K562 (cell line): ENCODE measurements at places on chromosomes 3 and 15. TPM values are rescaled to one million over a fixed set of nuclear protein-coding genes. Genes with fewer than 3 reads are reported as not detected.

Gene ILDR1
- not detected in 2 replicates for polyA plus RNA-seq

Gene HGD
- 0.09 TPM in 1 of 2 replicates, not detected in the other for polyA plus RNA-seq

Gene ST8SIA2
- polyA plus RNA-seq = not detected in 2 replicates

Gene CIDEC
- not detected in 2 replicates for polyA plus RNA-seq

DNA sequence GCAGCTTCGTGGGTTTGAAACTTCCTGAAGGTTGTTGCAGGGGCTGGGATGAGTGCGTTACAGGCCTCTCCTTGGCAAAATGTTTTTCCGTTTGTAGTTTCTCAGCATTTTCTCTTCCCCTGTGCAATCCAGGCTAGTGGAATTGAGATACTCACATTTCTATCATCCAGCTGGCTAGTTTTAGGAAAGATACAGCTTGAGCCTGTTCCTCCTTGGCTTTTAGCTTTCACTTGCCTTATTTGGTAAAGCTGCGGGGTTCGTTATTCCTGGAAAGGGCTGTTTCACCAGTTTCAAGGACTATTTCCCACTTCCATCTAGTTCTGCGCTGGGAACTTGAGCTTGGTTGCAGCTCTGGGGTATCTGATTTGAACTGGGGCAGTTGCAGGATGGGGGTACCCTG, 90.3 kb downstream of the ITPR1 start:
- DNase-seq = no peak
- H3K4me1 ChIP-seq = peaks cover 8% of the 10 kb centered on the region; the same call in 1 of the 2 replicates
- no peak overlapping the region for H3K27ac ChIP-seq
- no peaks in the 10 kb centered on the region; the same call in 2 of the 3 replicates for H3K27me3 ChIP-seq

GRCh38 chr15:84151205-84151931, 84.2 kb upstream of the GOLGA6L4 start:
- no peaks in the 10 kb centered on the region for H3K4me1 ChIP-seq
- H3K36me3 ChIP-seq = no peaks in the 10 kb centered on the region
- no peak overlapping the region for H3K27ac ChIP-seq
- H3K27me3 ChIP-seq = no peaks in the 10 kb centered on the region

- H3K27ac ChIP-seq = no peak overlapping the region
- no peaks in the 10 kb centered on the region for H3K4me1 ChIP-seq
- no peak overlapping the region for H3K4me3 ChIP-seq
- H3K36me3 ChIP-seq = no peaks in the 10 kb centered on the region
Measured at GRCh38 chr3:186307594-186308221, 54.3 kb downstream of the DGKG start.

GRCh38 chr3:103210583-103210982, 775.8 kb downstream of the ZPLD1 start:
- no peak for DNase-seq
- H3K27ac ChIP-seq = no peak overlapping the region

DNA sequence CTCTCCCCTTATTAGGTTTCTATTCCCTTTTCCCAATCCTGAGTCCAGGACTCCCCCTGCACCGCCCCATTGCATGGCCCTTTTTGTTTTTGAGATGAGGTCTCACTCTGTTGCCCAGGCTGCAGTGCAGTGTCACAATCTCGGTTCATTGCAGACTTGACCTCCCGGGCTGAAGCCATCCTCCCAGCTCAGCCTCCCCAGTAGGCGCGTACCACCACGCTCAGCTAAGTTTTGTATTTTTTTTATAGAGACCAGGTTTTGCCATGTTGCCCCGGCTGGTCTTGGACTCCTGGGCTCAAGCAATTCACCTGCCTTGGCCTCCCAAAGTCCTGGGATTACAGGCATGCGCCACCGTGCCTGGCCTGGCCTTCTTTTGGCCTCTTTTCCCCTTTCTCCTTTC, 29.3 kb downstream of the PDIA5 start:
- H3K36me3 ChIP-seq = peaks cover 71% of the 10 kb centered on the region; the same call in 2 of the 3 replicates
- no peaks in the 10 kb centered on the region for H3K27me3 ChIP-seq
- no peak overlapping the region for H3K27ac ChIP-seq

GRCh38 chr3:184691397-184692231, 20.2 kb downstream of the MAGEF1 start:
- no peak for DNase-seq
- H3K4me1 ChIP-seq = no peaks in the 10 kb centered on the region; the same call in 1 of the 3 replicates
- no peaks in the 10 kb centered on the region for H3K36me3 ChIP-seq
- H3K27me3 ChIP-seq = peaks cover 92% of the 10 kb centered on the region

Gene DUOX2
- 0.01 and 0.05 TPM in 2 replicates for polyA plus RNA-seq

- H3K36me3 ChIP-seq = no peaks in the 10 kb centered on the region
- DNase-seq = no peak
- no peak overlapping the region for H3K27ac ChIP-seq
- no peaks in the 10 kb centered on the region for H3K27me3 ChIP-seq
- H3K4me1 ChIP-seq = no peaks in the 10 kb centered on the region
Measured at GRCh38 chr3:85726241-85726640, 767.5 kb downstream of the CADM2 start.

DNA sequence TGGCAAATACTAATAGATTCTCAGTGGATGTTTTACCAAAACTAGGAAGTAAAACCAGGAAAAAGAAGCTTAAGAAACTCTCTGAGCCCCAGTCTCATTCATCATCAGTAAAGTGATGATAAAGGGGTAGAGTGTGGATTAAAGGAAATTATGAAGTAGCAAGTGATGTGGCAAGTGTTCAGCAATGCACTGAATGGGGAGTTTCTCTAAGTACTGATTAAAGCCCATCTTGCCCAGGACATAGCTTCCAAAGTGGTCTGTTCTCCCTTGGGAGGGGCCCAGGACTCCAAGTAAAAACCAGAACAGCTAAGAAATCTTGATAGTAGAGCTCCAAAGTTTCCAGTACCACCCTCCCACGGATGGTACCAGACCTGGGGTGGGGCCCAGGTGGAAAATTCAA, 137.3 kb downstream of the WNT5A start:
- H3K36me3 ChIP-seq = no peaks in the 10 kb centered on the region
- DNase-seq = no peak
- H3K4me3 ChIP-seq = no peak overlapping the region
- H3K27ac ChIP-seq = no peak overlapping the region

Gene DNASE1L3
- not detected in 2 replicates for polyA plus RNA-seq

Gene TRIM71
- polyA plus RNA-seq = not detected in 2 replicates

GRCh38 chr3:16913264-16913580, 28.5 kb downstream of the PLCL2 start:
- no peaks in the 10 kb centered on the region; the same call in 1 of the 2 replicates for H3K4me1 ChIP-seq
- no peaks in the 10 kb centered on the region; the same call in 1 of the 2 replicates for H3K27me3 ChIP-seq
- no peak for DNase-seq
- H3K4me3 ChIP-seq = no peak overlapping the region
- no peak overlapping the region for H3K27ac ChIP-seq

DNA sequence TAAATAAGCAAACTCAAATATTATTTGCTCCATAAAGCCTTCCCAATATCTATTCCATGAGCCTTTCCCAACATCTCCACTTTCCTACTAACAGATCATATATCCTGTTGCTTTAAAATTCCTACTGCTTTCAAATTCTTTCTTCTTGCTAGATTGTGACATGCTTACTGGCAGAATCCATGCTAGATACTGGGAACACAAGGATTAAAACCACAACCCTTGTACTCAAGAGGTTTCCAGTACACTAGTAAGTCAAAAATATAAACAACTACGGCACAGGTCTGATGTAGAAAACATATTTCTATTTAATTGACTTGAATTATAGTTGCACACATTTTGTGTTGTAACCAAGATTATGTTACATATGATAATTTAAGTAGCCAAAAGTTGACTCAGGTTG, 275.0 kb downstream of the ZBTB20 start:
- no peaks in the 10 kb centered on the region for H3K27me3 ChIP-seq
- H3K27ac ChIP-seq = no peak overlapping the region
- no peak overlapping the region for H3K4me3 ChIP-seq

DNA sequence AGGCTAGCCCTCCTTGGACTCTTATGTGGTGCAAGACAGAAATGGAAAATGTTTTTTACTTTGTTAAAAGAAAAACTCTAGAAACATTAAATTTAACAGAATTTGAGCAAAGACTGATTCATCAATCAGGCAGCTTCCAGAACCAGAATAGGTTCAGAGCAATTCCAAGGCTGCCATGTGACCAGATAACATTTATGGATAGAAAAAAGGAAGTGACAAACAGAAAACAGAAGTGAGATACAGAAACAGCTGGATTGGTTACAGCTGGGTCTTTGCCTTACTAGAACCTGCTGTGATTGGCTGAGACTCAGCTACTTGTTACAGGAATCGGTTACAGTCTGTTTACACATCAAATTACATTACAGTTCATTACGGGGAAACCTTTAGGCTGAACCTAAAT, 22.5 kb upstream of the OTOL1 start:
- H3K4me1 ChIP-seq = no peaks in the 10 kb centered on the region
- no peak overlapping the region for H3K4me3 ChIP-seq
- no peaks in the 10 kb centered on the region for H3K36me3 ChIP-seq
- H3K27ac ChIP-seq = no peak overlapping the region

Gene NGLY1
- 73.5 and 81.6 TPM in 2 replicates for polyA plus RNA-seq

DNA sequence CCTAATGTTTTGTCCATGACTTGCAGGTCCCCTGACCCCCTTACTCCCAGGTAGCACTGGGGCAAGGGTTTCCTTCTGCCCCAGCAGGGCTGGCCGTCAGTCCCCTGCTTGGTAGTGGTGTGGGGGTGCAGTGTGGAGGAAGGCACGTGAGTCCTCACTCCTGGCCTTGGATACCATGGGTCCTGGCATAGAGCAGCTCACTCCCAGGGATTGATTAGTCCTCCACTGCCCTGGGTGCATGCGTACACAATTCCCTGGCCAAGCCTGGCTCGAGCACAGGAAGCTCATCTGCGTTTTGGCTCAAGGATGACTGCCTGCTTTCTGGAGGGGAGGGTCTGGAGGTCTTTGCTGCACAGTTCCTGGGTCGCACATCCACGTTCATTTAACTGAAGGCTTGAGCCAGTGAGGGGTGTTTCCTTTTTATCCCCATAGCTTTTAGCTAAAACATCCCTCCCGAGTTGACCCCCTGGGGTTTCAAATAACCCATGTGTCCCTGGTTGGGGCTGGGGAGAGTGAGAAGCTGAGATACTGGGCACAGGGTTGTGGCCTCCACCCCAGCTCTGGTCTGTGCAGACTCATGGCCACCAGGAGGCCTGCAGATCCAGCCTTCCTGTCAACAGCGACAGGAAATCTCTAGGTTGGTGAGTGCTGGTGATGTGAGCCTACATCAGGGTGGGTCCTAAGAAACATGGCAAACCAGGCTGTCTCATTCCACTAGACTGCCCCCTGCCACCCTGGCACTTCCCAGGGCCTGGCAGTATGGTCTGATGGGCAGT, 11.5 kb downstream of the HEMK1 start:
- peaks cover 13% of the 10 kb centered on the region for H3K4me1 ChIP-seq
- no peak overlapping the region for H3K4me3 ChIP-seq
- no peak overlapping the region for H3K27ac ChIP-seq
- H3K27me3 ChIP-seq = no peaks in the 10 kb centered on the region
- H3K36me3 ChIP-seq = peaks cover 59% of the 10 kb centered on the region; the same call in 2 of the 3 replicates
- no peak for DNase-seq

DNA sequence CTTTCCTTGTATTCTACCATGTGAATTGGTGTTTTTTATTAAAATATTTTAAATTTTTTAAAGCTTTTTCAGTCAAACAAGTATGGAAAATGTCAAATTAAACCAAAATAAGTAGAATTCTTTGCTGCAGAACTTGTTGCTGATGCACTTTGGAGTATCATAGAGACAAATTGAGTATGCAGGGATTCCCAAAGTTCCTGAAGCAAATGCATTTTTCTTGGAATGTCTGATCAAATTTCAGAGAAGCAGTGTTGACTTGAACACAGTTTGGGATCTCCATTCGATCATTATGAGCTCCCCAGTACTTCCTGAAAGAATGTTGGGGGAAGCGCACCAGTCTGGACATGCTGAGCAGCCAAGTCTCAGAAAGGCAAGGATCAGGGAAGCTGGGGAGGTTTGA, 517.8 kb upstream of the CFAP20DC start:
- H3K36me3 ChIP-seq = no peaks in the 10 kb centered on the region
- no peaks in the 10 kb centered on the region for H3K4me1 ChIP-seq
- no peak overlapping the region for H3K4me3 ChIP-seq
- no peak for DNase-seq
- 0 out of 2 replicates have a peak, but pooled peaks cover 5% of the 10 kb centered on the region for H3K27me3 ChIP-seq

- no peaks in the 10 kb centered on the region for H3K27me3 ChIP-seq
- H3K36me3 ChIP-seq = no peaks in the 10 kb centered on the region
- no peak for DNase-seq
- H3K27ac ChIP-seq = no peak overlapping the region
Measured at GRCh38 chr3:188884299-188885043, 287.3 kb upstream of the TPRG1 start.

Gene SORD
- 29.6 and 42.3 TPM in 2 replicates for polyA plus RNA-seq

Gene AGBL1
- polyA plus RNA-seq = not detected in 2 replicates

DNA sequence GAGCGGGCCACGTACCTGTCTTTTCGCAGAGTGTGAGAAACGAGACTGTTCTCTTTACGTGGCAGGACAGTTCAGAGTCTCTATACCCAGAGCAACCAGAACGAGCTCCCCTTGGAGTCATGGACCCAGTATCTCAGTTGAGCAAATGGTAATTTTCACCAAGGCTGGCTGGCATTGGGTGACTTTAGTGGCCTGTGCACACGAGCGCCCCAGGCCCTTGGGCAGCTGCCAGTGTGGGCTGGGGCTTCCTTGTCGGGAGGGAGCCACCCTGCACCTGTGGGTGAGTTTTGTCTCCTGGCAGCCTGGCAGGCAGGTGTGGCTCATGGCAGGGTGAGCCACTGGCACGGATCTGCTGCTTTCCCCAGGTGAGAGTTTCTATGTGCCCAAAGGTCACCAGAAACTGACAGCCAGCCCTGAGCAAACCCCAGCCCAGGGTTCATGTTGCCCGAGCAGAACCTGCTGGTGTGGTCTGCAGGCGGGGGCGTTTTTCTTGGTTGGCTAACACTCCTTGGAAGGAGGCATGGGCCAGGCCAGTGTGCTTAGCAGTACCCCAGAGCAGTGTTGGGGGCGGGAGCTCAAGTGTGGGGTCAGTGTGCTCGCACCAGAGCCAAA, 135.0 kb downstream of the TJP1 start:
- peaks cover 6% of the 10 kb centered on the region; the same call in 1 of the 2 replicates for H3K27me3 ChIP-seq
- DNase-seq = no peak
- H3K27ac ChIP-seq = no peak overlapping the region
- no peaks in the 10 kb centered on the region; the same call in 2 of the 3 replicates for H3K4me1 ChIP-seq
- H3K4me3 ChIP-seq = no peak overlapping the region
- H3K36me3 ChIP-seq = no peaks in the 10 kb centered on the region

Gene EIF4E3
- 1.8 and 1.9 TPM in 2 replicates for polyA plus RNA-seq

GRCh38 chr15:47588958-47589357, 128.3 kb upstream of the SEMA6D start:
- no peak overlapping the region for H3K4me3 ChIP-seq
- H3K27ac ChIP-seq = no peak overlapping the region
- no peaks in the 10 kb centered on the region for H3K36me3 ChIP-seq
- no peak for DNase-seq
- H3K4me1 ChIP-seq = no peaks in the 10 kb centered on the region

Gene GLDN
- polyA plus RNA-seq = 0.05 and 0.77 TPM in 2 replicates
